Right lung (tissue), 10 donors: ENCODE measurements at places on chromosomes 7 and 10.

DNA sequence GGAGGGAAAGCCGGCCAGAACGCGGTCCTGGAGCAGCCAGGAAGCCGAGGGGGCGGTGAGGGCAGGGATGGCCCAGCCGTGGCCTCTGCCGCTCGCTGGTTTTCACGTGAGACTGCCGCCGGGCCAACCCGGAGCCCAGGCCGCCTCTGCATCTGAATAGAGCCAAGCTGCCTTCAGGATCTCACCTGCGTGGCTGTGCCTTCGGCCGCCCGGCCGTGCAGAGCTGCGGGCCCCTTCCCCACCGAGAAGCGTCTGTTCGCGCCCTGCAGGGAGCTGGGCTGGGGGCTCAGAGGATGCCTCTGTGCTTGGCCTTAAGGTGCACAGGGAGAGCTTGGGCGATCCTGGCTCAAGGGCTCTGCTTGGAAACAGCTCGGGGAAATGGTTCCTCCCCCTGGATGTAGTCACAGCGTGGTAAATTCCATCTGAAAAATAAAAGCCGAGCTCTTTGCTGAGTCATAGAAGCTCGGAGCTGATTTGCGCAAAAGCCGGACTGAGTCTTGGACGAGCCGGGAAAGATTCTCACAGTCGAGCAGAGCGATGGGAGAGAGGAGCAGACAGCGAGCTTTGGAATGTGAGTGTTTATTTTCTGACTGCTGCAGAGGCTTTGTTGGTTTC is at the start of gene JAKMIP3:
Gene JAKMIP3, plus strand, starts transcription at position 456 of the 615 bp plus-strand sequence. CDS start 38,863 bp downstream, outside the sequence.
- DNase-seq, result peak; percentile 61

DNA sequence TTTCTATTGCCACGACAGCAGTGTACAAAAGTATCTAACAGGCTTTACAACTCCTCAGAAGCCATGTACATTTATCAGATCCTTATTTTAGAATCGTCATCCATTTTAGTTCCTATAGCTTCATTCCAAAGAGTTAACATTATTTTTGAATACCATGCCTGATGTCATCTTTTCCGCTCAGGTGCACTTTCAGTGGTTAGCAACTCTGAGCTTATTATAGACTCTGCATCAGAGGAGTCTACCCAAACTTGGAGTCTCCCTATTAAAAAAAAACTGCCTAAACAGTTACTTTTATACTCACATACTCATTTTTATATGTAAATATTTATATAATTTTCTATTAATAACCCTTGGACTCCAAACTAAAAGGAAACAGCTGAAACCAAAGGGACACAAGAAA is 31.6 kb upstream of the PRSS37 start:
- no peak for DNase-seq

- no peak for DNase-seq
Measured at GRCh38 chr10:103645141-103646054, 151.9 kb downstream of the NEURL1 start.

DNA sequence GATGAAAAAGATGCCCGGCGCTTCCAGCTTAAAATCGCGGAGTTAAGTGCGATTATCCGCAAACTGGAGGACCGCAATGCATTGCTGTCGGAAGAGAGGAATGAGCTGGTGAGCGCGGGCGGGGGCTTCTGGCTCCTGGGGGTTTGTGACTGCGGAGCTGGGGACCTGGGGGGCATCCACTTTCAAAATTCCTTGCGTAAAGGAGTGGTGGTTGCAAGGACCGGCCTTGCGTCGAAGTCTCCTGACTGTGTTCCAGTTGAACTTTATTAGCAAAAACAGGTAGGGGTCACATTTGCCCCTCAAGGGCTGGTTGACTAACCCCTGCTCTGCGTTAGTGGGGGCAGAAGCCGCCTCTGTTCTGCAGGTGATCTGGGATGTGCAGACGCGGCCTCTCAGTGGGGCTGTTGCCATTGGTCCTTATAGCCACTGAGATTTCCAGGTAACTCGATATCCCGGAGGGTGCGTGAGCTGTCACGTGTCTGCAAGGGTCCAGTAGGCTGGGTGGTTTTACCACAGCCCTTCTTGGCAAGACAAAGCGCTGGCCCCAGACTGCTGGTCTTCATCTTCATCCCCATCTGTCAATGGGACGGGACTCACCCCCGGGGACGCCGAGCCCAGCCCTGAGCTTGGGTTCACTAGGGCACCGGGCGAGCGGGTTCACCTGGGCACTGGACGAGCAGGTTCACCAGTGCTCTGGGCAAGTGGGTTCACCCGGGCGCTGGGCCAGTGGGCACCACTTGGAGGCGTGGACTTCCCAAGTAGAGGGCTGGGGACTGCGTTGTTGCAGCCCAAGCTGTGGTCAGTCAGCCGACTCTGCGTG is 51.5 kb upstream of the DPYSL4 start:
- no peak for DNase-seq

DNA sequence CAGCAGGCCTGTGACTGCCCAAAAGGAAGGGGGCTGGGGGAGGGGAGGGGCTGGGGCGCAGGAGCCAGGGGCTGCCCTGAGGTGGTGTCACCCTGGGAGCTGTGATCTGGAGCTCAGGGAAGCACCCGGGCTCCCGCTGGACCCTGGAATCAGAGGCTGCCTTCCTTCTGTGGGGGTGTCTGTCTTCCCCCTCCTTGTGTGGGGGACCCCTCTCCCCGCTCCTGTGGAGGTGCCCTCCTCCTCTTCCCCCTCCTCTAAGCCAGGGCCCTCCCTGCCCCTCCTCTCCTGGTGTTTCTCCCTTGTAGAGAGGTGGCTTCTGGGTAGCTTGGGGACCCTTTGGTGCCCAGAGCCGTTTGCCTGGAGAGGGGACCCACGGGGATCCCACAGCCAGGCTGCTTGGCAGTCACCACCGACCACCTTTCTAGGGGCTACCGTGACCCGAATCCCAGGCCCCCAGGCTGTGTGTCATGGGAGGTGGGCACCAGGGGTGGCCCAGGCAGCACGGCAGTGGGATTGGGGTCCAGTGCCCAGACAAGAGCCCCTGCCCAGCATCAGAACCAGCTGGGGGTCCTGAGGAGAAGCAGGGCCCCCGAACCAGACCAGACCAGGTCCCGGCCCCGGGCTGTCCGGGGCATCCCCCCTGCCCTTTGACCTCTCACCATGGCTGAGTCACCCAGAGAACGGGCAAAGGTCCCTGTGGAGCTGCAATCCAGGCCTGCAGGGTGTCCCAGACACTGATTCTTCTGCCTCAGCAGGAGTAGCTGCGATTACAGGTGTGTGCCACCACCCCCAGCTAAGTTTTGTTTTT is 741 bp downstream of the PRAP1 start:
- DNase-seq, result no peak

GRCh38 chr10:122240401-122240800 is 30.7 kb upstream of the BTBD16 start:
- no peak for DNase-seq

DNA sequence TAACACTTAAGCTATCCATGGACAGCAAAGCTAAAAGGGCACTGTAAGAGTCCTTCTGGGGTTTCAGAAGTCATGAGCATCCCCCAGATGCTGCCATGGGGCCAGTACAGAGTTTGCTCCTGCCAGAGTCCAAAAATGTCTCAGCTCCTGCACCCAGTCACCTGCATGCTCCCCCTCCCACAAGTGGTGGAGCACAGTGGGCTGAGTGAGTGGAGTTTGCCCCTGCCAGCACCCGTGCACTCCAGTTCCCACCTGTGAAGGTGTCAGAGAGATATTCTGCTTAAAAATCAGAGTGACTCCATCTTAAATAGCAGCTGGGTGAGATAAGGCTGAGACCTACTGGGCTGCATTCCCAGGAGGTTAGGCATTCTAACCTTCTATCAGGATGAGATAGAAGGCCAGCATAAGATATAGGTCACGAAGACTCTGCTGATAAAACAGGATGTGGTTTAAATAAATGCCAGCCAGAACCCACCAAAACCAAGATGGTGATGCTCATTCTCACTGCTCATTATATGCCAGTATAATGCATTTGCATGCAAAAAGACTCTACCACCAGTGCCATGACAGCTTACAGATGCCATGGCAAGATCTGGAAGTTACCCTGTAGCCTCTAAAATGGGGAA is 140.1 kb upstream of the ZNF92 start:
- DNase-seq, result no peak

GRCh38 chr10:70396140-70396539 is 7.8 kb upstream of the EIF4EBP2 start:
- DNase-seq, result no peak
